ENCODE measurements at places on chromosomes 7 and 10. TPM values are rescaled to one million over a fixed set of nuclear protein-coding genes. Genes with fewer than 3 reads are reported as not detected.

DNA sequence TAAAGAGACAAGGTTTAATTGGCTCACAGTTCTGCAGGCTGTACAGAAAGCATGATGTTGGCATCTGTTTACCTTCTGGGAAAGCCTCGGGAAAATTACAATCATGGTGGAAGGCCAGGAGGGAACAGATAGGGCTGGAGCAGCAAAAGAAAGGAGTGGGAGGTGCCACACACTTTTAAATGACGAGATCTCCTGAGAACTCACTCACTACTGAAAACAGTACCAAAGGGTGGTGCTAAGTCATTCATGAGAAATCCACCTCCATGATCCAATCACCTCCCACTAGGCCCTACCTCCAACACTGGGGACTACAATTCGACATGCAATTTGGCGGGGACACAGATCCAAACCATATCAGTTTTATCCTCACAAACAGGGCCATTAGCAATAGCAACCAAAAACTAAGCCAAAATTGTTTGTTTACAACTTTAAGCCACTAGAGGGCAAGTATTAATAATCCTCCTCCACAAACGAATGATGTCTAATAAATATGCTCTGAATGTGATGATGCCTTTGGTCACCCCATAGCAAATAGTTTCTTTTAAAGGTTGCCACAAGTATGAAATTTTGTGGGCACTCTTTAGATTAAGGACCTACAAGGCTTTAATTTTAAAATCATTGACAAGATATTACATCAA, 129.2 kb upstream of the NRBF2 start:
- DNase-seq: no peak

GRCh38 chr10:112815269-112816032, 134.6 kb upstream of the TCF7L2 start:
- DNase-seq: no peak

DNA sequence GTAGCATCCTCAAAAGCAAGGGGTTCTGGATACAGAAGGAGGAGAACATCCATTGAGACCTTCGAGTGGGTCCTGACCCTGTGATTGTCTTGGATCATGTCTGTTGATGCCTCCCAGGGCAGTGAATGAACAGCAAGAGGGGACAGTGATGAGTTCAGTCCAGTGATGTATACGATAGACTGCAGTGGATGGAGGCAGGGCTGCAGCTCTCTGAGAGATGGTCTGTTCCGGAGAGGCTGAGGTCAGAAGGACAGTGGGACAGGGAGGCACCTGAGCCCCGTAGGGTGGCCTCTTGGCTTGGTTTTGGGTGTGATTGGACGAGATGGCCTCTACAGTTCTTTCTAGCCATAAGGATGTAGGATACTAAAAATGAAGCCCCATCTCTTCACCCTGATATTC, 280.4 kb downstream of the CAMK1D start:
- no peak for DNase-seq

DNA sequence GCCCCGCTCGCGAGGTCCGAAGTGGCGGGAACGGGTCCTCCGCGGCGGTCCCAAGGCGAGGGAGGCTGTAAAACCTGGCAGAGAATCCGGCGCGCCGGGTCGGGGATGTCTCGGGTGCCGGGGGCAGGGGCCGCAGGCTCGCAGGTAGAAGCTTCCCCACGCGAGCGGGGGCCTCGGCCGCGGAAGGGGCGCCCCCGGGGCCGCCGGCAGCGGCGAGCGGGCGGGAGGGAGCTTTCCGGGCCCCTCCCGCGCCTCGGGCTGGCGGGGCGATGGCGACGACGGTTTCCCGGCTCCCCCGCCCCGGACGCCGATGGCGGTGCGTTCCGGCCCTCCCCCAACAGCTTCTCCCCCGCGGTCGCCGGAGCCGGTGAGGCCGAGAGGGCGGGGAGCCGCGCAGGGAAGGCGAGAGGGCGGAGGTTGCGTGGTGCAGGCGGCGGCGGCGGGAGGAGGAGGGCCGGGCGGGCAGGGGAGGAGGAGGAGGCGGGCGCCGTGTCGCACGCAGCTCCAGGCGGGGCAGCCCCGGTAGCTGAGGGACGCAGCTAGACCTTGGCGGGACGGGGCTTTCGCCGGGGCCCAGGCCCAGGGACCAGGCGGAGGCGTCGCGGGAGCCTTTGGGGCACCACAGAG, at the start of gene CUL1:
TSS of gene CUL1 (plus strand) at position 507 of the 627 bp plus-strand sequence. CDS start 31,220 bp downstream, outside the sequence.
- DNase-seq: peak; percentile 85

Gene TASOR2
- 41.4 TPM for total RNA-seq

Gene COMMD3
- 45.7 TPM for total RNA-seq

GRCh38 chr10:133310399-133310755, 1.7 kb downstream of the ZNF511 start:
- DNase-seq: no peak
